ENCODE measurements at places on chromosomes 1 and 21. TPM values are rescaled to one million over a fixed set of nuclear protein-coding genes. Genes with fewer than 3 reads are reported as not detected.

Gene HTR6
- 0.07 TPM for polyA plus RNA-seq

Gene LCA5L
- 2.0 TPM for polyA plus RNA-seq

GRCh38 chr1:6385488-6386191 lies 7.9 kb downstream of the ACOT7 start:
- DNase-seq = no peak

DNA sequence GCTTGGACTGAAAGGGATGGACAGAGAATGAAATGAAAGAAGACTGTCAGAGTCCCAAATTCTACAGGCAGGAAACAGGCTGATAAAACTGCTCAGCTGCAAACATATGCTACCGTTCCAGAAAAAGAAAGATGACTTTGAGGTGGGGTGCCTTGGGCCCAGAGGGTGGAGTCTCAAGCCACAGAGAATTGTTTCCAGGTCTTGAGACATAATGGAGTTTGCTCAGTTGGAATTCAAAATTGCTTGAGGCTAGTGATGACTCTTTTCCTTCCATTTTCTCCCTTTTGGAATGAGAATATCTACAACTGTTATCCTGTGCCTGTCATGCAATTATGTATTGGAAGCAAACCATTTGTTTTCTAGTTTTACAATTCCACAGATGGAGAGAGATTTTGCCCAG lies 23.6 kb upstream of the PSEN2 start:
- no peak for DNase-seq

GRCh38 chr1:36232212-36233095 lies 8.2 kb downstream of the THRAP3 start:
- no peak for DNase-seq
